ENCODE measurements at places on chromosomes 5 and 9.

GRCh38 chr9:93043122-93043521, 15.4 kb upstream of the SUSD3 start:
- DNase-seq, result no peak

GRCh38 chr5:126219616-126220015, 203.6 kb upstream of the GRAMD2B start:
- DNase-seq, result no peak

- DNase-seq, result no peak
Measured at GRCh38 chr9:82255481-82256176, 267.1 kb downstream of the SPATA31D1 start.

- DNase-seq, result no peak
Measured at GRCh38 chr5:122468351-122469116, 156.5 kb downstream of the SNCAIP start.

- no peak for DNase-seq
Measured at GRCh38 chr9:124813501-124814163, 36.7 kb downstream of the OLFML2A start.

- DNase-seq, result no peak
Measured at GRCh38 chr5:65149827-65150226, 331.9 kb downstream of the ADAMTS6 start.

- DNase-seq, result no peak
Measured at GRCh38 chr9:77304543-77304942, 127.2 kb downstream of the VPS13A start.

DNA sequence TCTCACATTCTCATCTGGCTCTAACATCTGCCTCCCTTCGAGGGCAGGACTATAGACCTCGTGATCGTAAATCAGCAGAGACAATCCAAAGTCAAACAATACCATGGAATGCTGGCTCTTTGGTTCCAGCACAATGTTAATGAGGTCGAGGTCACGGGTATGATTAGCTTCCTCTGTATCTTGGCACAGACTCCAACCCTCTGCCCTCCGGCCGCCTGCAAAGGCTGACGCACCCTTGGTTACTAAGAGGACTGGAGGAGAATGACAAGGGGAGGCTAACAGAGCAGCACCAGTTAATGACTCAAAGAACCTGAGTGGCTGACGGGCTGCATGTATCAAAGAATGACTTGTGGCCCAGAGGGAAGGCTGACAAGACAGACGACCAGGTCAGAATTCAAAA, 10.1 kb downstream of the LHFPL2 start:
- DNase-seq, result no peak

DNA sequence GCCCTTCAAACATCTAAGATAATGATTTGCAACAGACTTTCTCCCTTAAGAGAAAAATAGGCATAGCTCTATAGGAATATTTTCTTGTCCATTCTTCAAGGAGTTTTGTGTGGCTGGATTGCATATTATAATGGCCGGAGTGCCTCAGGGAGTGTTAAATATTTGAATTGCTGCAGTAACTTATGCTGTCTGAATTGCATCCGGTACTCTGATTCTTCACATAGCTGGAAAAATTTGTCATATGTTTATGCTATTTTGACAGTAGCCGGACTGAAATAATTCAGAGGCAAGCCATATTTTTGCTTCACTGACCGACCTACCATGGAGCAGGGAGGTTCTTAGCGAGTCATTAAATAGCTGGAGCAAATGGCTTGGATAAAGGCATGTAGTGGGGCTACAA, 621.0 kb downstream of the ACTL7B start:
- no peak for DNase-seq

GRCh38 chr9:116049456-116049855, 104.1 kb upstream of the PAPPA start:
- DNase-seq, result no peak

DNA sequence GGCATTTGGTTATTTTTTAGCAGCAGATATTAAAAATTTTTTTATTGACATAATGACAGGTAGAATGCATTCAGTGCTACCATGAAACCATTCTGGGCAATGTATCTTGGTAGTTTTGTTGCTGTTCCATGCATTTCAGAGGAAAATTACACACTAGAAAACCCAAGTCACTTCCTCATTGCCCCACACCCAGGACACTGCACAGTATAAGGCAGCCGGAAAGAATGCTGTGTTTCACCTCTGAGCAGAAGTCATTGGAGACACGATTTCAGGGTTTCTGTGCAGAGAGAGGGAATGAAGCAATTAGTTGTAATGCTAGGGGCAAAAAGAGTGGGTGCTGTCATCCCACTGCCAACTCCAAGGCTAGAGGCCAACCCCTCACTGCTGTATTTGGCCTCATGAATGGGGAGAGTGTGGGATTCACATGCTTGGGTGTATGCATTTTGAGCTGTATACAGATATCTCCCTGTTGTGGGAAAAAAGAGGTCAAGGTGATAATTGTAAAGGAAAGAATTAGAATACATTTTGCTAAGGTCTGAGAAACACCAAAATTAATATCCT, 290.5 kb downstream of the BNC2 start:
- no peak for DNase-seq

DNA sequence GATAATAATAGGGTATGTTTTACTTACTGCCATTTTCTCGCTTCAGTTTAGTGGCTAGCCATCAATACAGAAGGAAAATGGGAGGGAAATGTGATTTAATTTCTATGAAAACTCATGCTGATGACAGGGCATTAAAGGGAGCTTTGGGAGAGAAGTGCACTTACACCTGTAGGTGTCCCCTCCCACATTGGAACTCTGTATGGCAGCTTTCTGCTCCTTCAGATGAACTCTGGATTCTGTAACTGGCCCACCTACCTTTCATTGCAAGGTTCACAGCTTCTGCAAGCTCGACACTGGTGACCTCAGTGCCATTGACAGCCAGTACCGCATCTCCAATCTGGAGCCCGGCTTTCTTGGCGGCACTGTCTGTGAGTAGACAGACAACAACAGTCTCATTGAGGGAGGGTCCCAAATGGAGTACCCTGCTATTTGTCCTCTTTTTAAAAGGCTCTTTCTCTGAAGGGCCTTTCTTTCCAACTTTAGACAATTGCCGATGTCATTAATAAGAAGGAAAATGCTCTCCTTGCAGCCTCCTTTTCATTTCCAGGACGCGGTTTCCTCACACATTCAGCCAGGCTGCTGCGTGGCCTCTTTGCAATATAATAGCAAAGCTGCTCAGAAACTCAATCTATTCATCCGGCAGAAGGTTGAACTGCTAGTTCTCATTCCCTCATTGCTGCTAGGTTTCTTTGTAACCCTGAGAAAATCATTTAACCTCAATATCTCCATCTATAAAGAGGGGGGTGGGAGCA, 63.6 kb downstream of the NUDT12 start:
- no peak for DNase-seq

- no peak for DNase-seq
Measured at GRCh38 chr9:35035851-35036701, 36.3 kb downstream of the VCP start.

- no peak for DNase-seq
Measured at GRCh38 chr5:147327421-147327820, 92.6 kb downstream of the STK32A start.

DNA sequence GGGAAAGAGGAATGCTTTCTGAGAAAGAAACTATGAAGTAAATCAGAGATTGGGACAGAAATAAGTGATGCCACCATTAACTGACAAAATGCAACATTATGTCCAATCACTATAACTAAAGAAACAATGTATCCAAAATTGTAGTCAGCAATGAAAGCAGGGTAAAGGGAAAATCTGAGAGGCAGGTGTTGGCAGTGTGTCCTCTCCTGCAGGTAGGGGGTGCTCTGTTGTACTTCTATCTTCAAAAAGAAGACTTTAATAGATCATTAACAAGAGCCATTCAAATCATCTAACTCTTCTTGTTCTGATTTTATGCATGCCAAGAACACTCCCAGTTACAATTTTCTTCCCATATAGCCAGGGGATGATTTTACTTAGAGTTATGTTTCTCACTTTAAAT, 1275.7 kb downstream of the PTPRD start:
- DNase-seq, result no peak

GRCh38 chr9:91534374-91534773, 110.7 kb upstream of the NFIL3 start:
- no peak for DNase-seq

- DNase-seq, result no peak
Measured at GRCh38 chr9:128208386-128208785, 5.2 kb downstream of the DNM1 start.

GRCh38 chr9:34334337-34334824, 5.0 kb downstream of the NUDT2 start:
- DNase-seq, result no peak

GRCh38 chr5:118726891-118727290, 261.5 kb downstream of the DTWD2 start:
- DNase-seq, result no peak

Measured in cortex of kidney (tissue), 1 donor.